ENCODE measurements at places on chromosomes 1 and 21.

DNA sequence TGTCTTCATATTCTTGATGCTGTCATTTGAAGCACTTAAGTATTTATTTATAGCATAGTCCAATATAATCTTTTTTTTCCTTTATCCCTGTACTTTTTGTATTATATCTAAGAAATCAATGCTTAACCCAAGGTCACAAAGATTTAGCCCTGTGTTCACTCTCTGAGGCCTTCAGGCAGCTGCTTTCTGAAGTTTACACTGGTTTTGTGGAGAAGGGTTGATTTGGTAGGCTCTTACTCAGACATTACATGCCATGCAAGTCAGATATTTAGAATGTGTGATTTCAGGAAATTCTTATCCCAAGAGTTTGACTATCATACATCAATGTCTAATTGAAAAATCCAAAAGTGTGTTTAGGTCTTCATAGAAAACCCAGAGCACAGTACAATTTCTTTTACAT is 56.3 kb downstream of the PALMD start:
- no peak for DNase-seq

GRCh38 chr1:193944454-193944853 is 758.0 kb upstream of the B3GALT2 start:
- no peak for DNase-seq

DNA sequence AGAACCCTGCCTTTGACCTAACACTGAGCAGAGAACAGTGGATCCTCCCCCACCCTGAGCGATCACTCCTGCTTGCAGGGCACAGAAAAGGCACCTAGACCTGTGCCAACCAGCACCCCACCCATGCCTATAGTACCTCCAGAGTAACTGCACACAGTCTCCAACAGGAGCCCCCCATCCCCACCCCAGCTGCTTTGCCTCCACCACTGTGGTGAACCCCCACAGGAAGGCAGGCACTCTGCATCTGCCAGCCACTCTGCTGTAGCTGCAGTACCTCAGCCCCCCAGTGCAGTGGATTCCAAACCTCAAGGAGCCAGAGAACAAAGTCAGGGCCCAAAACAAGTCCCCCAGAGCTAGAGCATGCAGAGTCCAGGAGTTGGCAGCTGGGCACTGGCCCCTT is 10.7 kb downstream of the SPATC1L start:
- no peak for DNase-seq

GRCh38 chr1:8182034-8182761 is 135.7 kb upstream of the SLC45A1 start:
- peak; percentile 77 for DNase-seq

- peak; percentile 62 for DNase-seq
Measured at GRCh38 chr1:9651565-9652378, at the start of gene PIK3CD. Gene PIK3CD (plus strand): TSS chr1:9651731. CDS start chr1:9710456, 58,725 bp downstream.

- no peak for DNase-seq
Measured at GRCh38 chr21:44433791-44434567, 21.3 kb upstream of the LRRC3 start.

- DNase-seq, result no peak
Measured at GRCh38 chr1:22827666-22828483, 117.2 kb downstream of the EPHB2 start.
